ENCODE measurements at places on chromosomes 16 and 17.

GRCh38 chr17:47762728-47763127 lies 29.7 kb downstream of the TBX21 start:
- no peak for DNase-seq

GRCh38 chr16:76265434-76266045 lies 11.7 kb upstream of the CNTNAP4 start:
- peak; percentile 11 for DNase-seq

DNA sequence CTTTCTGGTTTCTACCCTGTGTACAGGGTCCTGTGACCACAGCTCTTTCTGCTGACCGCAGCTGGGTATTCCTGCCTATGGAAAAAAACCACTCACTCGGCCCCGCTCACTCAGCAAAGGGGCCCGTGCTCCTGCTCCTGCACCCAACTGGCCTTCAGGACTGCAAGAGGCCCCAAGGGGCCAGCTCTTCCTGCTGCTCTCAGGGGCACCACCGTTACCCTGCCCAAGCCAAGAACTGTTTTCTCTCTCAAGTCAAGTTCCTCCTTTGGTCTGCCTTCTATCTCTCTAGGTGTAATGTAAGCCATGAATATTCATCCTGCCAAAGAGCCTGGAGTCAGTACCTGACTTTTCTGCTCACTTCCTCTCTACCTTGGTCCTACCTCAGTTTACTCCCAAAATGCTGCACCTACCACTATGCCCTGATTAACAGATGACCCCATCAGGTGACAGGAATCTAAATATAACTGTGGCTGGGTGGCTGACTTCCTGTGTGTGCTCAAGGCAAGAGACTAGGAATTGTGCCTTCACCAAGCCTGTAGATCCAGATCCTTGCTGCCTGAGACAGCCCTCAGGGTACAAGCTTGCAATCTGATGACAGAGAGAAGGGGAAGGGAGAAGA lies 20.4 kb upstream of the SCIMP start:
- DNase-seq: no peak

DNA sequence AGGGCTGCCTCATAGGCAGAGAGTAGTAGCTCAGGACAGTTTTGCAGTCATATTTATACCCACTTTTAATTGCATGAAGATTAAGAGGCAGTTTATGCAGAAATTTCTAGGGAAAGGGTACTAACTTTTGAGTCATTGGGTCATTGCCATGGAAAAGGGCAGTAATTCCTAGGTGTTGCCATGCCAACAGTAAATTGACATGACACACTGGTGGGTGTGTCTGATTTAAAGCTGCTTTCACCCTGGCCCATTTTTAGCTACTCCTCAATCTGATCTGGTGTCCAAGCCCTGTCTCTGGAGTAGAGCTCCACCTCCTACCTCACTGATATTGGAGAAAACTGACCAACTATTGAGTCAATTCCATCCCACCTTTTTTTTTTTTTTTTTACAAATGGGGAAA lies 161.5 kb upstream of the ZKSCAN2 start:
- DNase-seq: no peak

DNA sequence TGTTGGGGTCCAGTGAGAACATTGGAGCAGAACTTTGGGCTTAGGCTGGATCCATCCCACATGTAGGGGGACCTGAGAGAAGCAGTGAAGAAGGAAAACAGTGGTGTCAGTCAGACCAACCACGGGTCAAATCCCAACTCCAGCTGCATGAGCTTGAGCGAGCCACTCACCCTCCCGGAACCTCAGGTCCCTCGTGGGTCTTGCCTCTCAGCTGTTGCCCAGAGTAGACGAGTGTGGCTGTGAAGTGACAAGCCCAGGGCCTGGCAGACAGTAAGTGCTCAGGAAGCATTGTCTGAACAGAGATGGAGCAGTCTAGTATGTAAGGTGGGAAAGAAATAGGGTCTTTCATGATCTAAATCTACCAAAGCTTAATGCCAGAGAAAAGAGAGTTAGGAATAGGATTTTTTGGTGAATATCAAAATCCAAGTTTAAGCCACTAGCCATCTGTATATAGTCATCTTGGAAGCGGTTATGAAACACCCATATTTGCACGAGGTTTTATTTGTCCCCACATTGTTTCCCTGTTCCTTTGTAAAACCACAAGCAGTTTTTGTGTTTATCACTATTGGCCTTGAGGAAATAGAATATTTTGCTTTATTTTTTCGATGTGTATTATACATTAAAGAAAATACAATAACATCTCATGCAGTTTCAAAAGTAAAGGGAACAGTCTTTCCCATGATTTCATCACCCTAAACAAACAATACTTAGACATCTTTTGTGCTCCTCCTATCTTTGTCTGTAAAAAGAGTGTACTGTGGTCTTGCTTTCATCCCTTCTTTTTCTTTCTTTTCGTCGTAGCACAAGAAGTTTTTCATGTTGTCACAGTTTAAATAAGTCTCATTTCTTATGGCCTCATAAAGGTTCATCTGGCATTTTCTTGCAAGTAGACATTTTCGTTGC lies 112.0 kb downstream of the CLEC16A start:
- peak; percentile 44 for DNase-seq

DNA sequence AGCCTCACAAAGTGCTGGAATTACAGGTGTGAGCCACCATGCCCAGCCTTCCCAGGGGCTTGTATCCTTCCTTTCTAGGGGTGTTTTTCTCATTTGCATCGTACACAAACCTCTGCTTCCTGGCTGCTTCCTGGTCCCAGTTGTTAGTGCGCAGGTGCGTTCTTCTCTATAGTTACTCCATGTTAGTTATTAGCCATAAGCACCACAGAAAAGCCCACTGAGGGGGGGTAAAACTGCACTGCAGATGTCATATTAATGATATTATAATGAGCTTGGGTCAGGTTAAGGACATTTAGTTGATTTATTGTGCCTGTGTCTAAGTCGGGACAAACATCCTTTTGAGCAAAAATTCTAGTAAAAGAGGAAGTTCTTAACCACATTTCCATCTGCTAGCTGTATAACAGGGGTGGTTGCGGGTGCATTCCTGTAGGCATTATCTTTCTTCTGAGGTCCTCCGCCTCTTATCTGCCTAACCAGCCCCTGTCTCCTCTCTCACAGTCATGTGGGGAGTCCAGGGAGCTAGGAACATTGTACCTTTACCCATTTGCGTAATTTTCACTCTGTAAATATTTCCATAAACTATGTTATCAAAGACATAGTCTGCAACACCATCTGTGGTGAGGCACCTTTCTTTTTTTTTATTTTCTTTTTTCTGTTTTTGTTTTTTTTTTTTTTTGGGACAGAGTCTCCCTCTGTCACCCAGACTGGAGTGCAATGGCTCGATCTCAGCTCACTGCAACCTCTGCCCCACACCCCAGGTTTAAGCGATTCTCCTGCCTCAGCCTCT lies 23.6 kb upstream of the ATF7IP2 start:
- DNase-seq: no peak

DNA sequence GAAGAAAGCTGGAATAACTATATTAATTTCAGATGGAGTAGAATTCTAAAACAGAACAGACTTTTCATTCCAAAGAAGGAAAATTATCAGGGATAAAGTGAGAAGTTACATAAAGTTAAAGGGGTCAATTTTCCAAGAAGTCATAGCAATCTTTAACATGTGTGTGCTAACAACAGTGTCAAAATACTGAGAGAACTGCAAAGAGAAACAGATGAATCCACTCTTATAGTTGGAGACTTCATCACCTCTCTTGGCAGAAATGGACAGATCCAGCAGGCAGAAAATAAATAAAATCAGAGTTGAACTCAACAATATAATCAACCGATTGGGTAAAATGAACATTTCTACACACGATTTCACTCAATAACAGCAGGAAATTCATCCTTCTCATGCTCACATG lies 5.4 kb downstream of the ABCA9 start:
- DNase-seq: no peak

DNA sequence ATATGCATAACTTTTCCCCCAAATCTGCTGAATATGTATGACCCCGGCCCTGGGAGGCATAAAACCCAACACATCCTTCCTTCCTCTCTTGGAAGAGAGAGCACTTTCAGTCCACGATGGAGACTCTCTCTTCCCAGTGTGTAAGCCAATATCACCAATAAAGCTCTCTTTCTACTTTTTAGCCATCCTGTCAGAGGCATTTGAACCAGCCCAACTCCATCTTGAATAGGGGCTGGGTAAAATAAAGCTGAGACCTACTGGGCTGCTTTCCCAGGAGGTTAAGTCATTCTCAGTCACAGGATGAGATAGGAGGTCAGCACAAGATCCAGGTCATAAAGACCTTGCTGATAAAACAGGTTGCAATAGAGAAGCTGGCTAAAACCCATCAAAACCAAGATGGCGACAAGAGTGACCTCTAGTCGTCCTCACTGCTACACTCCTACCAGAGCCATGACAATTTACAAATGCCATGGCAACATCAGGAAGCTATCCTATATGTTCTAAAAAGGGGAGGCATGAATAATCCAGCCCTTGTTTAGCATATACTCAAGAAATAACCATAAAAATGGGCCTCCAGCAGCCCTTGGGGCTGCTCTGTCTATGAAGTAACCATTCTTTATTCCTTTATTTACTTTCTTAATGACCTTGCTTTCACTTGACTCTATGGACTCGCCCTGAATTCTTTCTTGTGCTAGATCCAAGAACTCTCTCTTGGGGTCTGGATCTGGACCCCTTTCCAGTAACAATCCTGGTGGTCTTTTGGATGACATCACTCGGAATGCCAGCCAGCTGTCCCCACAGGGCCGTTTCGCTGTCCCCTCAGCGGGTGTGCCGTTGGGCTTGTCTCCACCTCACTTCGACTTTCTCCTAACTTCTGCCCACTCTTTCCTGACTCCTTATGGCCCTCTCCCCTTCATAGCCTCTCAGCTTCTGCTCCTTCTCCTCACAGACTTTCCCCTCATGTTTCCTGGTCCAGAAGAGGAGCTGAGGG lies 53.4 kb upstream of the NKD1 start:
- DNase-seq: no peak

DNA sequence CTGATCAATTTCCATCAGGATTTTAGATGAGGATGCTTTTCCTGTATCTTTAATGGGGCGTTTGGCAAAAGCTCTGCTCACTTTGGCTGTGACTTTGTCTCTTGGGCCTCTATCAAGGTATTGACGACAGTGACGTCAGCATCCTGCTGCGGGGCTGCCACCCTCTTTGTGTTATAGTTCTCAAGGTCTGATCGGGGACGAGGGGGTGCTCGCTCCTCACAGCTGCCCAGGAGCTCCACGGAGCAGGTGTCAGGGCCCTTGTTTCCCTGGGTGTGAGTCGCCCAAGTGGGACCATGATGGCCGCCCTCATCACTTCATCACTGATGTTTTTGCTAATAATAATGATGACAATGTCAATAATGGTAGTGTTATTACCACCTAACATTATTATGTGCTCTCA lies 65.4 kb downstream of the CMIP start:
- DNase-seq: no peak

GRCh38 chr16:79972053-79972704 lies 371.6 kb upstream of the MAF start:
- DNase-seq: peak; percentile 13

DNA sequence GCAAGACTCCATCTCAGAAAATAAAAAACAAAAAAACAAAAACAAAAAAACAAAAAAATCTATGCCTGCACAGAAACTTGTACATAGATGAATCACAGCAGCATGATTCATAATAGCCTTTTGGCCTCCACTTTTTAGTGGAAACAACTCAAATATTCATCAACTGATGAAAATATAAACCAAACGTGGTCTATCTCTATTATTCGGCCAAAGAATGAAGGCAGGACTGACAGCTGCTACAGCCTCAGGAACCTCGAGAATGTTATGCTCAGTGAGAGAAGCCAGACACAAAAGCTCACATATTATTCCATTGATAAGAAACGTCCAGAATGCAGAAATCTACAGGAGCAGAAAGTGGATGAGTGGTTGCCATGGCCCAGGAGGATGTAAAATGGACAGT lies 19.8 kb downstream of the PPL start:
- DNase-seq: peak; percentile 45

- DNase-seq: no peak
Measured at GRCh38 chr17:74206332-74206818, 2.9 kb downstream of the RPL38 start.

DNA sequence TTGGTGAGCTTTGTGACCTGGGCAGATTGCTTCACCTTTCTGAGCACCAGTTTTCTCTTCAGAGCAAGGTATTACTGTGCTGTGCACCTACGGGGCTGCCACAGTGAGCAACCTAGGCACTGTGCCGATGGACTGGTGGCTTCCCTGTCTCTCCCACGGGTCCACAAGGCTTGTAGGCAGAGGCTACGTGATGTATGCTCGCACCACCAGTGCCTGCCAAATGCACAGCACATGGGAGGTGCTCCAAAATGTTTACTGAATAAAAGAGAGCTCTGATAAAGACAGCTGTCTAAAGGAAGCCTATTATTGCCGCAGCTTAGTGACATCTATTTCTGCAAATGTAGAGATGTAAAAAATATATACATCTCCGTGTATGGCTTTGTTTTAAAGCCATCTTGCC lies 139.2 kb downstream of the CDK5R1 start:
- no peak for DNase-seq

DNA sequence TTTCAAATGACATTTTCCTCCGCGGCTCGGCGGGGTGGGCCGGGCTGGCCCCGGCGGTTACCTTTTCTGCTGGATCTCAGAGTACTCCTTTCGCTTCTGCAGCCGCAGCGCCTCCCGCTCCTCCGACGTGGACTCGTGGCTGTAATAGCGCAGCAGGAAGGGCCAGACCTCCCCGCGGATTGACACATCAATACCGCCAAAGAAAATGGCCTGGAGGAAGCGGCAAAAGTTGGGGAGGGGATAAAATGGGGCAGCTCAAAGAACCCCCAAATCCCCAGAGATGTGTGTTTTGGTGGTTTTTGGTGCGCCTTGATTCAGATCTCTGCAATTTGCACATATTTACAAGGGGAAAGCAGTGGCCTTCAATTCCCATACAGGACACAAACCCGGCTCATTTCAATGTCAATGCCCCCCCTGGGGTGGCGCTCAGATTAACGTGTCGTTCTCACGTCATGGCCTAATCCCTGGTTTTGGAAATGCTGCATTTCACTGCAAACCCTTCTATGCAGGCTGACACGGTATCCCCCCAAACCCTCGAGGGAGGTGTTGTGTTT lies 85.9 kb downstream of the TBC1D16 start:
- DNase-seq: no peak

- DNase-seq: no peak
Measured at GRCh38 chr17:80529104-80529903, 15.3 kb upstream of the RPTOR start.

DNA sequence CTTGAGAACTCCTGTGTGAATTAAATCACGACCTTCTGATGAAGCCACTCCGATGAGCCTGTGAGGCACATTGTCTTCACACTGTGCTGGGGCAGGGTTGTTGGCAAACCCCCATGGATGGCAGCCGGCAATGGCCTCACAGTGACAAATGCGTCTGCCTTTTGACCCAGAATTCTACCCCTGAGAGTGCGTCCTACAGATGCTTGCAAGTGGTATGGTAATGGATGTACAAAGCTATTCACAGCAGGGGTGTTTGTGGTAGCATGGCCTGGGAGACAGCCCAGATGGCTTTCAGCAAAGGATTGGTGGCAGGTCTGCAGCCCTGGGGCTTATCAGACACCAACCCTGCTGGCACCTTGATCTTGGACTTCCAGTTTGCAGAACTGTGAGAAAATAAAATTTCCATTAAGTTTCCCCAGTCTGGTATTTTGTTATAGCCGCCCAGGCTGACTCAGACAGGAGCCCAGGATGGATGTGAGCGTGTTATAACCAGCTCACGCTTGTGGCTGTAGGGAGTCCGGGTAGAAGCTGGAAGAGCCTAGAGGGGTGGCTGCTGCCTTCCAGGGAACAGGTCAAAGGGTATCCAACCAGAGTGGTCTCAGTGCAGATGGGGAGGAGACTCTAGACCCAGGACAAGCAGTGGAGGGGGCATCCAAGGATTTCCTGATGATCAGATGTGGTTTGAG lies 10.1 kb downstream of the AFMID start:
- peak; percentile 47 for DNase-seq

- no peak for DNase-seq
Measured at GRCh38 chr17:13594310-13594709, 7.4 kb downstream of the HS3ST3A1 start.

Measured in bronchial epithelial cell (primary cell).